ENCODE measurements at places on chromosomes 5 and 9. TPM values are rescaled to one million over a fixed set of nuclear protein-coding genes. Genes with fewer than 3 reads are reported as not detected.

Gene BTNL8
- not detected for total RNA-seq

Gene STK32A
- 2.9 TPM for total RNA-seq

Gene AJM1
- 4.4 TPM for total RNA-seq

Gene AQP3
- total RNA-seq, result 17.2 TPM

Gene SLC27A6
- 29.7 TPM for total RNA-seq

Gene MFAP3
- total RNA-seq, result 32.5 TPM

Gene CCDC180
- total RNA-seq, result 2.9 TPM

Gene PROB1
- 24.8 TPM for total RNA-seq

Gene PURA
- 33.6 TPM for total RNA-seq

Gene C1QTNF2
- total RNA-seq, result 2.0 TPM

Gene EQTN
- total RNA-seq, result not detected

Gene SPAG8
- 6.0 TPM for total RNA-seq

Gene BAAT
- 0.14 TPM for total RNA-seq

Gene TIMD4
- 0.50 TPM for total RNA-seq

Gene MOB3B
- total RNA-seq, result 1.6 TPM

Gene GRIA1
- total RNA-seq, result 0.43 TPM

Gene SWI5
- 22.3 TPM for total RNA-seq

Gene PLEKHG4B
- 0.06 TPM for total RNA-seq

Gene PPP3R2
- not detected for total RNA-seq

Gene HNRNPK
- total RNA-seq, result 327 TPM

Gene DIAPH1
- total RNA-seq, result 15.8 TPM

Gene KLHL3
- total RNA-seq, result 41.9 TPM

Gene FOXD4L3
- not detected for total RNA-seq

Gene PCDHA7
- total RNA-seq, result 0.12 TPM

Gene NEUROG1
- not detected for total RNA-seq

Gene IL9
- total RNA-seq, result not detected

Gene BASP1
- total RNA-seq, result 9.2 TPM

Gene PCDHB13
- 5.6 TPM for total RNA-seq

Gene TJP2
- 37.9 TPM for total RNA-seq

Gene FGF10
- total RNA-seq, result 0.31 TPM

Gene SPATA31D4
- not detected for total RNA-seq

Gene FYB1
- total RNA-seq, result 8.1 TPM

Gene EGFLAM
- 2.4 TPM for total RNA-seq

Gene TMEM252
- not detected for total RNA-seq

Gene OBP2B
- not detected for total RNA-seq

Gene IRX1
- not detected for total RNA-seq

Gene APBA1
- total RNA-seq, result 5.2 TPM
